ENCODE measurements at places on chromosomes 3 and 15.

- no peak for DNase-seq
These were observed 205.3 kb downstream of the ZBTB20 start for GRCh38 chr3:114941626-114942309.

DNA sequence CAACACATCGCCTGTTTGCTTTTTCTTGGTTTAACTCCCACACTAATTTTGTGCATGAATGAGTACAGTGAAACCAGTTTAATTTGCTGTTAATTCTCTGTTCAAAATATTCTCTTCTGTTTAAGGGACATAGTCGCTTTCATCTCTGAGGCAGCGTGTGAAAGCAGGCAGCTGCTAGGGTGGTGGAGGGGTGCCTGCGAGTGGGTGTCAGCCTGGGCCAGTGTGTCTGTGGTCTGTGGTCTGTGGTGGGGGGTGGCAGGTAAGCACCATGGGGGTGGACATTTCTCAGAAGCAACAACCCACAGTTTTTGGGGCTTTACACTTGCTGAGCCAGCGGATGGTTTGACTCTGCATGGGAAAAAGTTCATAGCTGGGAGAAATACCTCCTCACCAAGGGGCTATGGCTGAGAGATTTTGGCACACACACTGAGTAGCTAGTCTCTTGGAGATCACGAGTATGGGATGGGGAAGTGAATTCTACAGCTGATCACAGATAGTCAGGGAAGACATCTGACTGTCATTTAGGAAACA lies 109.2 kb downstream of the EPHB1 start:
- no peak for DNase-seq

- DNase-seq: no peak
These were observed 11.5 kb upstream of the RTP1 start for GRCh38 chr3:187185759-187186158.

- no peak for DNase-seq
These were observed 53.5 kb downstream of the PLXNA1 start for GRCh38 chr3:127036209-127037020.

- no peak for DNase-seq
These were observed 14.6 kb upstream of the BLOC1S6 start for GRCh38 chr15:45572617-45573016.
